ENCODE measurements at places on chromosomes 13 and 19. TPM values are rescaled to one million over a fixed set of nuclear protein-coding genes. Genes with fewer than 3 reads are reported as not detected.

DNA sequence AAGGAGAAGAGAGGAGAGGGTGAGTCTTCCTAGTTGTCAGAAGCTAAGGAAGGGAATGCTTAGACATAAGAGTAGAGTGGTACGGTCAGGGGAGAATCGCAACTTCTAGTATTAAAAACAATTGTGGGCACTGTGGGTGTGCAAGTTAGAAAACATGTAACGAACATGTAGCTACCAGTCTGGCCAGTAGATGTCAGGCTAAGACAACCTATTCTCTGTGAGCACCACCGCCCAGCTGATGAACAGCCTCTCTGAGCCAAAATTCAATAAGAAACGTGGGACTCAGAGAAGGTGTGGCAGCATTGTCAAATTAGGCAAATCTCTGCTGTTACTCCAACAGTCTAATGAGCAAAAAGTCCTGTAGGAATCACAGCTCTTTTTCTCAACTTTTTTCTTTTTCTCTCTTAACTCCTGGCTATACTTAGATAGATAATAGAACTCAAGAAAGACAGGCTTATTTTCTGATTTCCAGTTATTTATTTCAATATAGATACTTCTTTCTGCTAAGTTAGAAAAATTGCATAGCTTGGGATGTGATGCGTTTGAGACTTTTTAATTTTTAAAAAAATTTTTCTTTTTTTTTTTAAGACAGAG is 186.2 kb downstream of the USP12 start:
- DNase-seq = no peak

GRCh38 chr13:41465241-41465847 is 8.0 kb downstream of the RGCC start:
- peak; percentile 31 for DNase-seq

DNA sequence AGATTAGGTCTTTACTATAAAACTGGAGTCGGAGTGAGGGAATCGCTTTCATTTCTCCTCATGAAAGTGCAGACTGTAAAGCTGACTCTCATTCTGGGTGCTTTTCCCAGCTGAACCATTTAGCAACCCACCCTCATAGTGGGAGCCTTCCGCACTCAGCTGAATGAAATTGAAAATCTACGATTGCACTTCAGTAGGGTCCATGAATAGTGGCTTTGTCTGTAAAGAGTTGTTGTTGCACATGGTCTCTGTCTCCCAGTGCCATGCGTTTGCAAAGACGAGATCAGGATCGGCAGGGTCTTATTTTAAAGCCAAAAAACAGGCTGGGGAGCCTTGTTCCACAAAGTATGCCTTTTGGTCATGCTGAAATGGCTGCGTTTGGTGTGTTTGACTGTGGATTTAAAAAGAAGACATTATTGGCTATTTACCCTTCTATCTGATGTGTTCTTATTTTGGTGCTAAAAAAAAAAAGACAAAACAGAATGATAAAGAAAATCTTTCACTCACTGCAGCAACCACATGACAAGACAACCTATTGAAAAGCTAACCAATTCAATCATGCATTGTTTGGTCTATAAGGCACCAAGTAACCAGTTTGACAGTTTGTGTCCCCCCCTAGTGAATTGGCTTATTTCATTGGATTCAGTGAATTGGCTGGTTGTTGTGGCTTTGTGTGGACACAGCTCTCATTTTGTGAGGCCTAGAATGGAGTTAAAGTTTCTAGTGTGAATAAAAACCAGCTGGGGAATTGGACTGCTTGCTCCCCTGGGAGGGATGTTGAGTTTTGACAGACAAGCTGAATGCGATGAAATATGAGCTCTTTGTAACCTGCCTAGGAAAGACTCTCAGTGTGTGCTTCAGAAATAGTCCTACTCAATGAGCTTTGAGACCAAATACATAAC is 65.6 kb downstream of the ARHGAP35 start:
- no peak for DNase-seq

GRCh38 chr19:48489608-48490216 is 20.5 kb downstream of the CYTH2 start:
- no peak for DNase-seq

DNA sequence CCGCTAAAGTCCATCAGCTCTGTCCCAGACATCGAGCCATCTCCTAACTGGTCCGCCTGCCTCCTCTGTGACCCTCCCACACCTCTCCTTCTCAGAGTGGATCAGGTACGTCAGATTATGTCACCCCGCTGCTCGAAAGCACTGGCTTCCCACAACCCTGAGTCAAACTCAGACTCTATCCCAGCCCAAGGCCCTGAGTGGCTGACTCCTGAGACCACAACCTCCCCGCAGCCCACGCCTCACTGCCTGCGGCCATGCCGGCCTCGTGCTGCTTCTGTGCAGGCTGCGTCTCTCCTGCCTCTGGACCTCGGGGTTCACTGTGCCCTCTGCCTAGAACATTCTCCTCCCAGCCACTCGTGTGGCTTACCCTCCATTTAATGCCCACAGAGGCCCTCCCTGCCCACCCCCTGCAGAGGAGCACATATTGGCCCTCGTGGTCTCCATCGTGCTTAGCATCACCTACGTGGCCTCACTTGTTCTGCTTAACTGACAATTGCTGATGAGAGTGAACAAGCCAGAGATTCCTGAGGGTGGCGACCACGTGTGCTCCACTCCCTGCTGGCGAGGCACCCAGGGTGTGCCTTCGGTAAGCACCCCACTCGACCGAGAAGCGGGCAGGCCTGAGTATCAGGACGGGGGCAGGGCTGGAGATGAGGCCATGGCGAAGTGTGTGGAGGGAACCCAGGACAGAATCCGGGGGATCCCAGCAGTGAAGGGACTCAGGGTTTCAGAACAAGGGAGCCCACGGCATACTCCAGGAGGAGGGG is 13.5 kb upstream of the FKRP start:
- DNase-seq = no peak

SIGLEC11 gene
- total RNA-seq = not detected

Data from epithelial cell of proximal tubule (primary cell).